PC-3 (cell line): ENCODE measurements at places on chromosomes 4 and X.
A peak's percentile ranks its signal among the peaks of the same experiment; 100 is the strongest.

GRCh38 chrX:15882704-15883539 is 28.3 kb upstream of the AP1S2 start:
- peak; percentile 54 for DNase-seq

DNA sequence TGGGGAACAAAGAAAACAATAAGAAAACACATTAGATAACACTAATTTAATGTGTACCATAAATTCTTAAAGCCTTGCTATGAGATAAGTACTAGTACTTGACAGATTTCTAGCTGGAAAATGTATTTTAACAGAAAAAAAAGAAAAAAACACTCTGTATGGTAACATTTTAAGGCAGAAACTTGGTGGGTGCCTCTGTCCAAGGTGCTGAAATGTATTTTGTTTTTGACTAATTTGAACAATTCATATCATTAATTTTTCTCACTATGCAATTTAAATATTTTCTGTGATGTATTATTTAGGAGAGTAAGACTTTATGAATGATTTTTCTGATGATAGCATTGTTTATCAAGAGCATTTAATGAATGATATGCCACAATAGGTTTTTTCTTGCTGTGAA is 107.5 kb downstream of the GABRG1 start:
- peak; percentile 1 for DNase-seq

DNA sequence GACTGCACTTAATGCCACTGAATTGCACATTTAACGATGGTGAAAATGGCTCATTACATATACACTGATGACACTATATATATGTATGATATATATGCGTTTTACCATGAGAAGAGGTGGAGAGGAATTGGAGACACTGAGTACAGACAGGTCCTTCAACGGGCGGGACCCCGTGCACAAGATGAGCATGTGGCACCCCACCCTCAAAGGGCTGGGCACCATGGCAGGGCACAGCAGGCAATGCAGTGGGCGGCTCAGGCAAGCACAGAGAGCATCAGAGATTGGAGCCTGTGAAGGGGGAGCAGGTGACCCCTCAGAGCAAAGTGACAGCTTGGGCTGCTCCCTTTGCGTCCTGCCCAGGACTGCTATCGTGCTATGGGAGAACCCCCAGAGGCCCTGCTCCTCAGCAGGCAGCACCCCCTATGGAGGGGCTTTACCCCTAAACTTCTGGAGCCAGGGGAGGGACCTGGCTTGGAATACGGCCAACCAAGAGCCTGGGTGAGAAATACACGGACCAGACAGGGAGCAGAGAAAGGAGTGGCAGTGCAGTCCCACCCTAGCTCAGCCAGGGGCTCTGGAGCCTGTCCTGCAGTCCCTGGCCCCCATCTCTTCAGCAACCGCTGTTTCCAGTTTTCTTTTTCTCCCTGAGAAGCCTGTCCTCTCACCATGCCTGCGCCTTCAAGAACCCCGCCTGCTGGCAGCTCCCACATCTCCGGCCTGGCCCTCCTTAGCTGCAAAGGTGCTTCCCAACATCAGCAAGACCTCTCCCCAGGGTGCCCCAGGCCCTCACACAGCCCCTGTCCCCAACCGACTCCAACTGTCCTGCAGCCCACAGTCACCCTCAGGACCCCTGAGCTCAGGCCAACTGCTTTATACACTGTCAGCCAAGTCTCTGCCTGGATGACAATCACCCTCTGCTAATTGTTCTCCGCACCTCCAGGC is 10.5 kb downstream of the SLC6A8 start:
- no peak for DNase-seq

- DNase-seq = peak; percentile 49
Observed at GRCh38 chr4:129334136-129334535, 238.2 kb downstream of the C4orf33 start.

DNA sequence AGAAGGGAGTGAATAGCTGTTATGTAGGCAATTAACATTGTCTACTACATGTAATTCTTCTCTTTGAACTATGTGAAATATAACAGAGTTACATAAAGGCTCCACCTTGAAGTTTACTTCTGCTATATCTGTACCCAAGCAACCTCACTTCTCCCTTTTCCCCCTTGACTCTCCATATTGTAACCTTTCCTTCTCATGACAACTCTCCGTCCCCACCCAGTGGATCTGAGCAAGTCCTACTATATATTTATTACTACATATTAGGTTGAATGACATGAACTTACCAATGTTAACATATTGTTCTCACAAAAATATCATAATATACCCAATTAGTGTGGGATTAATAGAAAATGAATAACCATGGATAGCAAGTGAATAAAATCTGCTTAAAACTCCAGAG is 93.2 kb upstream of the ATP8A1 start:
- DNase-seq = peak; percentile 31

DNA sequence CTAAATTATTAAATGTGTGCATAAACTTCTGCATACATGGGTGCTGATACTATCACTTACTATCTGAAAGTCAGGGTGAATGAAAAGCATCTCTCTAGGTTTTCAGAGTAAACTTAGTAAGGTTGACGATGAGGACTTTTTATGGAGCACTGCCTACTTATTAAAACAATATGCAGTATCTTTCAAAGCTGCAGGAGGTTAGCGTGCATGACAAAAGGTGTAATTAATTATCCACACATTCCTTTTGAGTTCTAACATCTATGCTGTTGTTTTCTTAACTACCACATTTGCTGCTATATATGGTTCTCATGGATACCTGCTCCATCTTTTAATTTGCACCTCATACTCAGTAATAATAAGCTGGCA is 256.2 kb downstream of the FSTL5 start:
- no peak for DNase-seq

GRCh38 chrX:110180928-110181310 is 137.0 kb downstream of the AMMECR1 start:
- DNase-seq = peak; percentile 65

- DNase-seq = peak; percentile 67
Observed at GRCh38 chr4:87353592-87353991, 30.9 kb upstream of the HSD17B13 start.

- peak; percentile 21 for DNase-seq
Observed at GRCh38 chr4:177100307-177100706, 209.4 kb upstream of the NEIL3 start.

DNA sequence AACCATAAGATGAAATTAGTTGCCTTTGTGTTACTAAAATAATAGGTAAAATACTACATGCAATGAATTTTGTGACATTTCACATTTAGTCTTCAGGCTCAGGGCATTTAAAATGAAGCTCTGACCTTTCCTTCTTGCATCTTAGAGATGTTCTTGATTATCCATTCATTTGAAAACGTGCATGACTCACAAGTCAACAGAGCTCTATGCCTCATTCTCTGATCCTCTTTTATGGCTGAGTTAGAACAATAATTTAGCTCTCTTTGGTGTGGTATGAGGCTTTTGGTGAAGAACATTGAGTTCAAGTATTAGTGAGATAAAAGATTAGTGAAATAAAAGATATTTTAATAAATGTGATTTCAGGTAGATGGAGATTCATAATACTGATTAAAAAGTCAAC is 66.5 kb downstream of the TIGD2 start:
- DNase-seq = no peak

- DNase-seq = peak; percentile 46
Observed at GRCh38 chr4:157172011-157172410, 48.5 kb upstream of the GRIA2 start.

GRCh38 chr4:90074322-90074886 is 52.8 kb upstream of the CCSER1 start:
- DNase-seq = no peak

DNA sequence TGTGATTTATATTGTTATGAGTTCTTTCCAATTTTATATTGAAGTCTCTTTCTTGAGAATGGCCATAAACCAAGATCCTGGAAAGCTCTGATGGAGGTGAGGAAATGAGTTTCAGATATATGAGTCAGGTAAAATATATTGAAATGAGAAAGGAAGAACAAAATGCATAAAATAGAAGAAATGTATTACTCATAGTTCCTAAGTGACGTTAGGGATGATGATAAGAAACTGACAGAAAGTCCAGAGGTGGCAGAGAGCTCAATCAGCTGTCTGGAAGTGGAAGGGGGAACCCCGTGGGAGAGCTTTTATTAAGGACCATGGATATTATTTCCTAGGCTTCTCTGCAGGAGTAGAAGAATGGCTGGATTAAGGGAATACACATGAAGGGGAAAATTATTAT is 24.6 kb downstream of the UGT2B7 start:
- DNase-seq = peak; percentile 38

GRCh38 chr4:10605746-10606482 is 78.7 kb downstream of the CLNK start:
- peak; percentile 78 for DNase-seq

GRCh38 chr4:52957220-52957686 is 95.1 kb downstream of the RASL11B start:
- DNase-seq = no peak

GRCh38 chr4:150395872-150396271 is 186.1 kb upstream of the MAB21L2 start:
- no peak for DNase-seq

DNA sequence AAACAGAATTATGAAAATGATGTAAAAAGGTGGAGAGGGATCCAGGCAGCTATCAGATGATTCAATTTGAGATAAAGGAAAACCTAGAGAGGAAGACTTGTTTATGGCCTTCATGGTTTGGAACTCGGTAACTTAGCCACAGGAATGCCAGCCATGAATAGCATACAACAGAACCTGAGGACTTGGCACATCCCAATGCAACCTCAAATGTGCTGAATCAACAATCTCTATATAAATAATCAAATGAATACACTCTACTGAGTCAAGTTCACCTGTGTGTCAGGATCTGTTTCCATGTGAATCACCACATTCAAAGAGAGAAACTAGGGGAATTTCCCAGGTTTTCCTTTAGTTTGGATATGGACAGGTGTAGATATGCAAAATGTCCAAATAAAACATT is 86.9 kb downstream of the MBNL3 start:
- DNase-seq = peak; percentile 83

DNA sequence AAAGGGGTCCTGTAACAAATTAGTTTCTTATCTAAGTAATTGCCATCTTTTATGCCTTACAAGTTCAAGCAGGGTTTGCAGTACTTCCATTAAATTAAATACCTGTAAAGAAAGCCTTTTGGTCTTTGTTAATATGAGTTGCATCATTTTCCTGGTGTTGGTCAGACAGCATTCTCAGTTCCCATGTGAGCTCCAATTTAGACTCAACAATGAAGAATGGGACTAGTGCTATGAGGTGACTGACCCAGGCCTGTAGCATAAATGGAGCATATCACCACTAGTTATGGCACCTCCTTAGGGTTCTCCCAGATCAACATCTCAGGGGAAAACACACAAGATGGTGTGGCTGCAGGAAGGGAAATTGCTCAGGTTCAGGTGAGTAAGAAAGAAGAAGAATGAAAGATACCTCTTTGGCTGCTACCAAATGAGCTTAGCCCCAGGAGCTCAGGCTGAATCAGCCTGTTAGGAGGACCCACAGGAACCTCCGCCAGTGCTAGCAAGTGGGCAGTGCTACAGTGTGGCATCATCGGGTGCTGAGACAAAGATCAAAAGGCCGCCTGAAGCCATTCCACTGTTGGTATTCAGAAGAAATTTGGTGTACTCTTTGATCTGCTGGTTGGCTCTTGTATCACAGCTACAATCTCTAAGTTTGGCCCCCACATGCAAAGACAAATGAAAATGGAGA is 1.8 kb downstream of the TTC29 start:
- DNase-seq = no peak

- no peak for DNase-seq
Observed at GRCh38 chr4:155140889-155141288, 67.5 kb upstream of the NPY2R start.

GRCh38 chrX:153926858-153927671 is 1.0 kb upstream of the ARHGAP4 start:
- DNase-seq = peak; percentile 31

GRCh38 chr4:38821739-38822138 is 17.1 kb upstream of the TLR1 start:
- peak; percentile 45 for DNase-seq

- no peak for DNase-seq
Observed at GRCh38 chrX:38965888-38966287, 164.6 kb downstream of the MID1IP1 start.

GRCh38 chr4:89158884-89159503 is 47.7 kb downstream of the TIGD2 start:
- DNase-seq = peak; percentile 65

GRCh38 chrX:69430785-69431184 is 73.3 kb upstream of the NALF2 start:
- DNase-seq = no peak

DNA sequence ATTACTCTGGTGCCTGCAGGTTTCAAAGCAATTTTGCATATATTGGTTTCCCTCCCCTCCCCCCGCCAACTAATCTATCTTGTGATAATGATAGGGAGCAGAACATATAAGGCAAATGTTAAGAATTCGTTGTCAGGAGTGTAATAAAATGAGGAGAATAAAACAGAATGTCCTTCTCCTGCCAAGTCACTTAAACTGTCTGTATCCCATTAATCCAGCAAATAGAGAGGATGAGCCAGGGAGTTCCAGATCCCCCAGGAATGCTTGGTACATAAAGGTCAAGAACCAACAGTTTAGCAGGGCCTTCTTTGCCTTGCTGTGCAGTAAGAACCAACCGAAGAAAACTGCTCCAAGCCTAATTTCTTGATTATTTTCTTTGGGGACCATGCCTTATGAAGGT is 141.4 kb downstream of the AMELX start:
- DNase-seq = no peak

DNA sequence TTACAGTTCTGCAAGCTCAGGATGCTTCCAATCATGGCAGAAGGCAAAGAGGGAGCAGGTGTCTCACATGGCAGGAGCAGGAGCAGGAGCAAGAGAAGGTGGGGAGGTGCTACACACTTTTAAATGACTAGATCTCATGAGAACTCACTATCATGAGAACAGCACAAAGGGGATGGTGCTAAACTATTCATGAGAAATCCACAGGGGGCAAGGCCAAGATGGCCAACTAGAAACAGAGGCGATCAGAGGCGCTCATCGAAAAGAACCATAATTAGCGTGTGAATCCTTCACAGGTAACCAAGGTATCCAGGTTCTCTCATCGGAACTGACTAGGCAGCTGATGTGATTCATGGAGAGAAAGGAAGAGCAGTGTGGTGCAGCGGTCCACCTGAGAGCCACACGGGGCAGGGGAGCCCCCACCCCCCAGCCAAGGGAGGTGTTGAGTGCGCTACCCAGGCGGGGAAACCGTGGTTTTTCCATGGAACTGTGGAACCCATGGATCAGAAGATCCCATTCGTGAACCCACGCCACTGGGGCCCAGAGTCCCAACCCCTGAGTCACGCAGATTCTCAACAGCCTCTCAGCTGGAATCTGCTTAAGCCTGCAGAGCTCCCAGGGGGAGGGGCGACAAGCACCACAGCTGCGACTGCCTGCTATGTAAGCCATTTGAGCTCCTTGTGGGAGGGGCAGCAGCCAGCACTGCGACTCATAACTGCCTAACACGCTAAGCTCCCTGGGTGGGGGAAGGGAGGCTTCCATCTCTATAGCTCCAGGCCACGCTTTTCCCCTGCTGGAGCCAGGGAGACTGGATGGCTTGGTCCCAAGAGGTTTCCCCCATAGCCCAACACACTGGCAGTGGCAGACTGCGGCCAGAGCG is 46.7 kb downstream of the FGF16 start:
- peak; percentile 66 for DNase-seq
